Activated CD4-positive, alpha-beta T cell treated with anti-CD3 and anti-CD28 coated beads, Interleukin-2, Interleukin-4, amounts not matched to agents 100 ng/mL and 50 ng/mL, durations not matched to agents 16 hours and 8 hours (primary cell): ENCODE measurements at places on chromosomes 4 and X.
A peak's percentile ranks its signal among the peaks of the same experiment; 100 is the strongest.

- DNase-seq, result no peak
Observed at GRCh38 chr4:17941731-17942130, 79.8 kb downstream of the LCORL start.

DNA sequence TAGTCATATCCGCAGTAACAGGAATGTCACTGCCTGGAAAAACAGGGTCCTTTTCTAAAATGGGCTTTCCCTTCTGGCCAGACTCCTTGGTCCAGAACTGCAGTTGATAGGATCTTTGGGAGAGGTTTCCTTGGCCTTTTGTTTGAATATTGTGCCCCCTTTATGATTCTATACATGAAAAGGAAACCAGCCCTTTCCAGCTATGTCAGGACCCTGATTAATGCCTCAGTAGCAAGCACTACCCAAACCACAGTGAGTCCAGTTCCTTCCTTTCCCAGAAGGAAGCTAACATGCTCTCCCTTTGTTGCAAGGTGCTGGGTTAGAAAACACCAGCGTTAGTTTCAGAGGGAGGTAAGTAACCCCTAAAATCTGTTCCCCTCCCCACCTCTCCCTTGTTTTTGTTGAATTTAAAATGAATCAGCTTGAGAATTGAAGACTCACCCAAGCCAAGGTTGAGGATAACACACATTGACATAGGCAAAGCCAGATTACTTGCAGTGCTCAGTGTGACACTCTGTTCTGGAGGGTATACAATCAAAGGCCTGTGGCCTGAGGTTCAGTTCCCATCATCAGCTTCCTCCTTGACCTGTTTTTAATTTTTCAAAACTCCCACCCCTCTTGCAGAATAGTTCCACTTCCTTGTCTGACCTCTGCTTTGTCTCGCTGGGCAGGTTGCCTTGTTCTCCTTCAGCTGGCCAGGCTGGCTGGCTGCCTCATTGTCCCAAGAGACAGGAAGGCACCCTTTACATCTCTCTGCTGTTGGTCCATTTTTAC, 87.6 kb upstream of the PLAC1 start:
- DNase-seq, result no peak

DNA sequence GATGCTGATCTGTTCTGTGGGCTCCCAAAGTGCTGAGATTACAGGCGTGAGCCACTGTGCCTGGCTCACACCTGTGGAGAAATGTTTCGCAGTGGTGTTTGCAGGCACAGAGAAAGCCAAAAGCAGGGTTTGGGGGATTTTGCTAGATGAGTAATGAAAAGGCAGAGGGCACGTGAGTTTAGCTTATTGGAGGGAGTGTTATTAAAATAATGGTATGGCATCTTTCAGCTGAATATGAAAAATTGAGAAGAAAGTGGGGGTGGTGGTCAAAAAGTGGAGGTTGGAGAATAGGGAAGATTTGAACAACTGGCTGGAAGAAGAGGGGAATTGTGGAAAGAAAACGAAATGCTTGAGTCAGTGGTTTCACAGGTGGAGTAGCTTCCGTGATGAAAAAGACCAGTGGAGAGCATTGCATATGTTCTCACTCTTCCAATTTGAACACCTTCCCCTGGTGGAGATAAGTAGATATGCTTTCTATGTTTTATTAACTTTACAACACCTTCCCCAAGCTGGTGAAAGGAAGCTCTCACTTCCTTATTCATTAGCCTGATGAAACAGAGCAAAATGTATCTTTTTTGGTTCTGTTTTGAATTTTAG, 1.1 kb upstream of the CHST7 start:
- peak; percentile 39 for DNase-seq

GRCh38 chr4:119493886-119494285, 134.7 kb downstream of the PDE5A start:
- no peak for DNase-seq

- no peak for DNase-seq
Observed at GRCh38 chrX:131828482-131828881, 194.6 kb upstream of the STK26 start.

DNA sequence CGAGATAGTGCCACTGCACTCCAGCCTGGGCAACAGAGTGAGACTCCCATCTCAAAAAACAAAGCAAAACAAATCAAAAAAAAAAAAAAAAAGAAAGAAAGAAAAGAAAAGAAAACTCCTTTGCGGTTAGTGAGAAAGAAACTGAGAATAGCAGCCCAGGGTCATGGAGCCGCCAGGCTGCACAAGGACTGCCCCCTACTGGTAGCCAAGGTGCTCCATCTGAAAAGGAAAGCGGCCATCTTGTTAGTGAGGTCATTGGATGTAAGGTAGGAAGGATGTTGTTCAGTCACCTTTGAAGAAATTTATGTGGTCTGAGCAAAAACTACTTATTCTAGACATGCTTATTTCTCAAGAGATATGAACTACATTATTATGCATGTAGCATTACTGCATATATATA, 660.6 kb upstream of the TENM3 start:
- no peak for DNase-seq

DNA sequence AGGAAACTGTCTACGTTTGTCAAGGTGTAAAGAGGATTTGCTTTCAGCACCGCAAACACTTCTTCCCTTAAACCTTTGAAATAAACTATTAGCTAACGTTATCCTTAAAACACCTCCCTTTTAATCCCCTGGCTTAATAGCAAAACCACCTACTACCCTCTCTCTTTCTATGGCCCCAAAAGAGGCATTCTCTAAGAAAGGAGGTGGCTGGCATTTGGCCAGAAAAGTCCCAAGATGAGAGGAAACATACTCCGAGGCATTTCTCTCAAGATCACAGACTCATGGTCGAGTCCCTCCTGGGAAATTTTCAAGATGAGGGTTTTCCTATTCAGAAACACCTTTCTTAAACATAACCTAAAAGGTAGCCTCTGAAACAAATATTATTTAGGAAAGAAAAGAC, 60.6 kb upstream of the VCX3B start:
- no peak for DNase-seq

DNA sequence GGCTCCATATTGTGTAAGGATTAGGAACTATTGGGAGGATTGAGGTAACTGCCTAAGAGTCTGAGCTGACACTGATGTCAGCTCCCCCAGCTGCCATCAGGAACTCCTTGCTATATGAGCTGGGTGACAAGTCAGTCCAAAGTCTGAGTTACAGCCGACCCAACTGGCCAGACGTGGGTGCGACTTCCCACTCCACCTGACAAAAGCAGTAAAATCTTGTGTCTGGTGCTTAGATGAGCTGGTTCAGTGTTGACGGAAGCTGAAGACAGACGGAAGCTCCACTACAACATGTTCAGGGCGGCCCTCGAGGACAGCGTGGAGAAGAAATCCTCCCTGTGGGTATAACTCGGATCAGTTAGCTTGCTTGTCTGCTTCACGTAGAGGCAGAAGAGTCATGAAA, 22.8 kb upstream of the NAT8L start:
- DNase-seq, result no peak

- no peak for DNase-seq
Observed at GRCh38 chr4:4759232-4759631, 100.2 kb upstream of the MSX1 start.

- no peak for DNase-seq
Observed at GRCh38 chr4:186861317-186861716, 137.7 kb upstream of the FAT1 start.

- no peak for DNase-seq
Observed at GRCh38 chr4:158597879-158598596, 73.6 kb downstream of the C4orf46 start.

DNA sequence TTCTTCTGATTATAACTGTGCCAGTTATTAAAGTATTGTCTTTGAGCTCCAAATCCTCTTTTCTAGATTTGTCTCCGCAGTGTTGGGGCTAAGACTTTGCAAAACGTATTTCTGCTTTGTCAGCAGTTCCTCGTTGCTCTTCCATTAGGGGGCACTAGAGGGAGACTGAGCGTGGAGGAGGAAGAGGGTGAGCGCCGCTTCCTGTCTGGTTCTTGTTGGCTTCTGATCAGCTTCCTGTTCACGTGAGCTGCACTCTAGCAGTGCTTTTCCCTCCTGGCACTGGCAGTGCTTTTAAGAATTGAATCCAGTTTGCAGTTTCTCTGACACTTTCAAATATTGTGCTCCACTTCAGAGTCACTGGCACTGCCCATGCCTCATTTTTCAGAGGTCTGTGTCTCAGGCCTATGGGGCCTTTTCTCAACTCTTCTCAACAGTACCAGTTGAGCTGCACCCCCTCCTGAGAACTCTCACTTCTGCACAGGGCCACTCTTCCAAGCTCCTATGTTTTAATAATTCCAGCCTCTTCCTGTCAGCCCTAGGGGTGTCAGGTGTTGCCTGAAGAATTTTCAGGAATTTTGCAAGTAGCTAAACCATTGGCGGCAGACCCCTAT, 54.4 kb upstream of the LCORL start:
- peak; percentile 42 for DNase-seq

- no peak for DNase-seq
Observed at GRCh38 chr4:158192439-158193158, 17.7 kb upstream of the TMEM144 start.

- DNase-seq, result no peak
Observed at GRCh38 chr4:108834166-108834834, 71.4 kb upstream of the ETNPPL start.

- DNase-seq, result peak; percentile 86
Observed at GRCh38 chr4:14856062-14856933, 146.0 kb upstream of the CPEB2 start.

GRCh38 chr4:43331226-43332051, 438.9 kb downstream of the GRXCR1 start:
- no peak for DNase-seq

DNA sequence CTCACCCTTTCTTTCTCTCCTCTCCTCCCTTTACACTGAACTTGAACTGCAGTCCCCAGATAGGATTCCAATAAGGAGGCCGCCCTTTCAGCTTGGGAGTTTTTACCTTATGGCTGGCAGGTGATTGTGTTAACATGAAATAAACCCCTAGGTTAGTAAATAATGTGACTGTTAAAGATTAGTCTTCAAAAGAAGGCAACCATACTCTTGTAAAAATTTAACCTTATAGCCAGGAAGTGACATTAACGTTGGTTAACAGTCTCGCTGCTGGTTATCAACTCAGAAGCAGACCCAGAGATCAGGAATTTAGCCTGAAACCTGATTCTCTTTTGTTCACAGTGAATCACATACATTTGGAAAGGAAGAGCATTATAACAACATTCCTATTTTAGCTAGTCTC, 15.2 kb downstream of the FHDC1 start:
- no peak for DNase-seq

DNA sequence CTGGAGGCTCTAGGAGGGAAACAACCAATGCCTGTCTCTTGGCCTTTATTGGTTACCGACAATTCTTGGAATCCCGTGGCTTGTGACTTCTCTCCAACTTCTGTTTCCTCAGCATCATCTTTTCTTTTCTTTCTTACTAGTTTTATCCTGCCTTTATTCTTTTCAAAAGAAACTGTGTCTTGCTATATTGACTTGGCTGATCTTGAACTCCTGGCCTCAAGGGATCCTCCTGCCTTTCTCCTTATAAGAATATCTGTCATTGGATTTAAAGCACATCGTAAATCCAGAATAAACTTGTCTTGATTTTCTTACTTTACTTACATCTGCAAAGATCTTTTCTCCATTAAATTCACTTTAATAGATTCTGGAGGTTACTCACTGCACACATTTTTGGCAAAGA, 49.9 kb upstream of the UGT2B10 start:
- no peak for DNase-seq

DNA sequence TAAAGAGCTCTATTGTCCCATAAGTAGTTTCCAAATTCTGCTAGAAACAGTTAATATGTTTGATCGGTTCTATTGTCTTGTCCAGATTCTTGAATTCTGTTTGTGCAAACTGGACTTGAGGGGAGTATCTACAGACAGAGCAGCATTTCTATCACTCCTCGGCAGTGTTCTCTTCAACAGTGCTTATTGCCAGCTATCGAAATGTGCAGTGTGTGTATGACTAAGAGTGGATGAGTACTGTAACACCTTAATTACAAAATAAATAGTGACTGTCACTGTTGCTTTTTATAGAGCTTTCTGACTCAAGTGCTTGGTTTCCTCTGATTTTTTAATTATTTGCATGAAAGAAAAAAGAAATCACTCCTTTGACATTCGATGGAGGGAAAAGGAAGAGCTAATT, 274.6 kb downstream of the RPA4 start:
- DNase-seq, result no peak

DNA sequence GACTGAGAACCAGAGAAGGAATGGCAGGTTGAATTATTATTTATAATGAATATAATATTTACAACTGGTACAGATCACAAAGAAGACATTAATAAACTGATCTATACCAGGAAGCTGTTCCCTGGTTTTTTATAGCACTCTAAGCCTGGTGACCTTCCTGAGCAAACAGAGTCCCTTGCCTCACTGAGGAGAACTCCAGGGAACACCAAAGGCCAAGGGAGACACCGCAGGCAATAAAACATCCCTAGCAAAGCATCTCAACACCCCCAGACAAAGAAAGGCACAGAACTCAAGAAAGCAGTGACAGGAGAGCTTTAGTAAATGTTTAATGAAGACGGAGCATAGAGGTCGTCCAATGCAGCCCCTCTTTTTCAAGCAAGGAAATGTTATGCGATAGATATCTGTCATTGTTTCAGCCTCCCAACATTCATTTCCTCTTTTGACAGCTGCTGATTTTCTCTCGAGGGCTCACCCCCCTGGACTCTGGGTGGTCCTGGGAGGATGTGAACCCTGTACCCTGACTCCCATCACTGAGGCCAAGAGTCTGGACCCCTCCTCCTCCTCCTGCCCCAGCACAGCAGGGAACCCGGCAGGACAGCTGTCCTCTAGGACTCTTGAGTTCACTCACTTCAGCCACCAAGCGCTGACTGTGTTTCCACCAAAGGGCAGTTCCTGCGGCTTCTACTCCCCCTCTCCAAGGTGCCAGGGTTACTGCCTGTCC, 342.5 kb upstream of the GATB start:
- DNase-seq, result no peak

DNA sequence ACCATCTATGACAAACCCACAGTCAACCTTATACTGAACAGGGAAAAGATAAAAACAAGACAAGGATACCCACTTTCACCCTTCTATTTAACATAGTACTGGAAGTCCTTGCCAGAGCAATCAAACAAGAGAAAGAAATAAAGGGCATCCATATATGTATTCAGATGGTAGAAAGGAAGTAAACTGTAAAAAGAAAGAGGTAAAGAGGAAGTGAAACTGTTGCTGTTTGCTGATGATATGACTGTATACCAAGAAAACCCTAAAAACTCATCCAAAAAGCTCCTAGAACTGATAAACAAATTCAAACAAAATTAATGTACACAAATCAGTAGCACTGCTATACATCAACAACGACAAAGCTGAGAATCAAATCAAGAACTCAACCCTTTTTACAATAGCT, 538.7 kb upstream of the PABPC4L start:
- no peak for DNase-seq

DNA sequence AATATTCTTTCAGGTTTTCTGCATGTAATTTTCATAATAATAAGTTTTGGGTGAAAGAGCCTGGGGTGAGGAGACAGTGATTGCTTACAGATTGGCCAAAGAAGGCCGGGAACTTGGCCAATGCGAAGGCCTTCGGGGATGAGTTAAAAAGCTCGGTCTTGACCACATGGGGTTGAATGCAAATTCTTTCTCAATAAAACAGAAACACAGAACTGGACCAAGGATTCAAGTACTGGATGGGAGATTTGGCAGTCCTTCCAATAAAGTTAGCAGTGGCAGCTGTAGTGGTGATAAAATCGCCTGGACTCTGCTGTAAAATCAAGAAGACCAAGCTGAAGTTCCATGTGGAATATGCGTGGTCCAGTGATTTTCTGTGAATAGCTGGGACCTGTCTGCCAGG, 282.2 kb upstream of the KLF3 start:
- DNase-seq, result no peak

GRCh38 chrX:41684940-41685339, 3.8 kb upstream of the GPR34 start:
- no peak for DNase-seq

- DNase-seq, result no peak
Observed at GRCh38 chr4:176838601-176839433, 46.1 kb upstream of the VEGFC start.
